Right forelimb (tissue), 1 donor: ENCODE measurements at places on chromosomes 1 and 21.

DNA sequence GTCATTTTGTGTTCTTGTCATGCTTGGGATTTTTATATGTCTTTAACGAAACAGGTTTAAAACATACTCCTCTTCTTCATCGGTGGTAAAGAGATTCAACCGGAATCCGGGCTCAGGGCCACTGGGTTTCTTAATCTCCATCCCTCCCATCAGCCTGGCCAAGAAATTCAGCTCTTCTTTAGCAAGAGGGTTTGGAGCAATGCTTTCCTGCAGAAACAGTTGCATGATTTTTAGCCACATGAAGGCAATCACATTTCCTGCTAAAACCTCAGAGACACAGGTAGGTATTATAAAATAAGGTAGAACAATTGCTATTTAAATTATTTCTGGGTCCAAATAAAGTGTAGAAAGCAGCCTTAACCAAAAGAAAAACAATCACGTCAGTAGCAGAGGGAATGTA, 22.7 kb upstream of the LSM10 start:
- DNase-seq: no peak

DNA sequence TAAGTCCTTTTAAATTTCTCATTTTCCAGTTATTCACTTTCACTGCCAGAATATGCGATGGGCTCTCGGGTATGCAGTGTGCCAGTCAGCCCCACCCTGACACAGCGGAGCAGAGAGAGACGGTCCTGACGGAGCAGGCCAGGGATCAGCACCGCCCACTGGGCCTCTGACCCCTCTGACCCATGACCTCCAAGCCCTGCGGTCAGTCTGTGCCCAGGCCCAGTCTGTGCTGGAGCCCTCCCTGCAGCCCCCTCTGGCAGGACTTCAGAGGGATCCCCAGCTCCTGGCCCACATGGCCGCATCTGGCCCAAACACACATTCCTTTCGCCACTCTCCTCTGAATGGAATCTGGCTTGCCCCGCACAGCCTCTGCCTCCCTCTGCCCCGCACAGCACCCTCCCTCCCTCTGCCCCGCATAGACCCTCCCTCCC, 43.4 kb upstream of the COL6A2 start:
- DNase-seq: no peak

- DNase-seq: no peak
Measured at GRCh38 chr1:229068270-229068987, 202.5 kb upstream of the RAB4A start.

GRCh38 chr1:25844536-25845337, 14.5 kb downstream of the AUNIP start:
- DNase-seq: no peak

- DNase-seq: no peak
Measured at GRCh38 chr1:21618561-21619374, 50.4 kb downstream of the RAP1GAP start.

DNA sequence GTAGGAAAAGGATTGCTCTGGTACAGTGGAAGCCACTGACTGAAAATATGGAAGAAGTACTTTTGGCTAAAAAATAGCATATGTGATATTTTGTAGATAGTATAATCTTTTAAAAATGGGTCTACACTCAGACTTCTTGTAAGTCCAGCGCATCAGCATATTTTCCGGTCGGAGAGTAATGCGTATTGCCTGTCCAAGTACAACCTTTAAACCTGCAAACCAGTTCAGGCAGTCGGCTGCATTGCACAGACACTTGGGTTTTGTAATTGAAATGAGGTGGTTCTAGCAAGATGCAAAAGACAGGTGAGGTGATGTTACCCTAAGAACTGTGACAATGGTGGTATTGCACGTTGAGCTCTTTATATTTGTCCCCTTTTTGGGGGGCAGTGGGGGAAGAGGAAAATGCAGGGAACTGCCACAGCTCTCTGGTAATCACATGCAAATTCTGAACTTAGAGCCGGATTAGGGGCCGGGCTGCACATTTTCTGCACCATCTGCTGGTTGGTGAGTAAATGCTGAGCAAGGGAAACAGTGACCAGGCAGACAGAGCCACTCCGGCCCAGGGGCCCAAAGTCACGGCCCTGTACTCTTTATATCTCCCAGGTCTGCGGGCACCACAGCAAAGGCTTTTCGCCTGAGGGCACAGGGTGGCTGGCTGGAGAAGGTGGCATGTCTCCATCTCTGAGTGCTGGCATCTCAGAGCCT, 2.3 kb downstream of the GPR137B start:
- DNase-seq: no peak

GRCh38 chr1:117967477-117967876, 37.9 kb downstream of the WDR3 start:
- DNase-seq: no peak

DNA sequence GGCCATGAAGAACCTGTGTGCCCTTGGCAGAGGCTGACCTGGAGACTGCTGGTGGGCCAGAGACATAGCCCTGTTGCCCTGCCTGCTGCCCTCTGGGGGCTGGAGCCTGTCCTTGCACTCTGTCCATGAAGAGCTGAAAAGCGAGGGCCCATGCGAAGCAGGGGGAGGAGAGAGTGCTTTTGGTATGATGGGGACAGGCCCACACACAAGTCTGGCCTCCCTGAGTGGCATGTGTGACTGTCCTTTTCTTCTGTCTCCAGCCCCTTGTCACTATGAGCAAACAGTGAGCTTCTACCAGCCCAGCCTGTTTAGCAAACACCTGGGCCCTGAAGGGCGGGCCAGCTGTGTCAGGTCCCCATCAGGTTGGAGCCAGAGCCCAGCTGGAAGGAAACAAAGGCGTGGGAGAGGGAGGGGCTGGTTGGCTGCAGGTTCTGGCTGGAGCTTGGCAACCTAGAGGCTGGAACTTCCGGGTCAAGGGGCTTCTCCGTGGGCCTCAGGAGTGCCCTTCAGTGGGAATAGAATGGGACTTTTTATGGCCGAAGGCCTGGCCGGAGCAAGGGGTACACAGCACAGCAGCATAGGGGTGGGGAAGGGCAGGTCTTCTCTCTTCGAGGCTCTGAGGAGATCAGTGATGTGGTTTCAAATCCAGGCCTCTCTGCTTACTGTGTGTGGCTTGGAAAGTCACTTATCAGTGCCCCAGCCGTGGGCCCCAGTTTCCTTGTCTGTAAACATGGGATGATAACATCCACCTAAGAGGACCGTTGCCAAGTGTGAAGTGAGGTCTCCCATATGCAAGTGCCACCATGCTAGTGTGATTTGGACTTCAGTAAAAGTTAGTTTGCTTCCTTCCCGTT, 14.3 kb downstream of the QSOX1 start:
- no peak for DNase-seq

GRCh38 chr1:173418107-173418985, 58.8 kb upstream of the PRDX6 start:
- DNase-seq: no peak

DNA sequence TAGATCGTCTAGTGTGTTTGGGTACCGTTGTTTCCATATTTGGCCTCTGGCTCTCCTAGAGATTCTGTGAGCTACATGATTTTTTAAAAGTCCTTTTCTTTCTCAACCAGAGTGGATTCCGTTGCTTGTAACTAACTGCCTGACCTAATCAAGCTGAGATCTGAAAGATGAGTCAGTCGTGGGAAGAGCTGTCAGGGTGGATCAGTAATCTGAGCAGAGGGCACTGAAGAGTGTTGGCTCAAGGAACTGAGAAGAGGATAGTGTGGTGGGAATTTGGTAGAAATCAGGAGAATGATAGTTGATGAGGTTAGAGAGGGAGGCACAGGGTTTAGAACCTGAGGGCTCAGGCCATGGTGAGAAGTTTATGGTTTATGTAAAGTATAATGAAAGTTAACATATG, 52.2 kb downstream of the TRAF5 start:
- no peak for DNase-seq

GRCh38 chr1:185920602-185921001, 186.4 kb downstream of the HMCN1 start:
- no peak for DNase-seq

- no peak for DNase-seq
Measured at GRCh38 chr1:215631489-215631888, 64.4 kb downstream of the KCTD3 start.

- no peak for DNase-seq
Measured at GRCh38 chr1:91891969-91892368, 6.0 kb upstream of the TGFBR3 start.

DNA sequence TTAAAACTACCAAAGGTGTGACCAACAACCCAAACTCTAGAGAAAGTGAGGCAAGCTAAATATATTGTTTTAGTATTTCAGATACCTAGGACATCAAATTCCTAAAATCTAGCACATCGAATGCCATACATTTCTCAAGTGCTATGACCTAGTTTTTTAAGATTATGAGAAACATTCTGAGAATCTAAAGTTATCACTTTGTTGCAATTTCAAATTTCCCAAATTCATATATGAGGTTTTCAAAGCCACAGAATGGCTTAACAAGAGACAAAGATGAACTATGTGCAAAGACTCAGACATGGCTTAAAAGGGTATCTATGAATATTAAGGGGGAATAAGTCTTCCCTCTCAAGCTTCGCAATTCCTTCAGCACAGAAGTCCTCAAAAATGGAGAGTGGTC, 6.8 kb downstream of the SCYL3 start:
- DNase-seq: no peak

DNA sequence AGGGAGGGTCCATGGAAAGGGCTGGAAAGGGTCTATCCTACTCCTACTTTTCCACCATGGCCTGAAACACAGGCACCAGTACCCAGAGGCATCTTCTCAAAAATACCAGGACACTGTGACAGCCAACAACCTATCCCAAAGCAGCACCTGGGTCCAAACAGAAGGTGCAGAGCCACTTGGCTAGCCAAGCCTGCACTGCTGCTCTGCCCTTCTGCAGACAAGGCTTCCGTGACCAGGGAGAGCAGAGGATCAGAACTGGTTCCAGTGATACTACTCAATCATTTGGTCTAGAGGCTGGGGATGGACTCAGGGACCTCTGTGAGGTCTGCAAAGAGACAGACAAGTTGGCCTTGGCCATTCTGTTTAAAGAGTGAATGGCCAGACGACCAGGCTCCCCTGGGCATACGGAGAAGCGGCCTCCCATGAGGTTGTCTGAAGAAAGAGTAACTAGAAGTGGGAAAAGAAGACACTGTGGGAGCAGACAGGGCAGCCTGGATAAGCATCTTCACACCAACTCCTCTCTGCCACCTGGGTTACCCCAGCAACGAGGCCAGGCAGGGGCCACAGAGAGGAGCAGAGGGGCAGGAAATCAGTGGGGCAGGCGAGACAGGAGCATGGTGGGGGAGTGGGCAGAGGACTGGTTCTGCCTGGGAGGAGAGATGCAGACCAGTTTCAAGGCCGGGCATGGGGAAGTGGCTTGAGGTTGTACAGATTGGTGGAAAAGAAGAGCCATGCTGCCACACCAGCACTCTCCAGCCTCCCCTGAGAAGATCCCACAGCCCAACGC, 5.7 kb downstream of the KCNN3 start:
- DNase-seq: no peak

- DNase-seq: no peak
Measured at GRCh38 chr1:19468397-19468956, 16.9 kb downstream of the CAPZB start.

- no peak for DNase-seq
Measured at GRCh38 chr1:9805006-9805508, 18.7 kb downstream of the CLSTN1 start.

DNA sequence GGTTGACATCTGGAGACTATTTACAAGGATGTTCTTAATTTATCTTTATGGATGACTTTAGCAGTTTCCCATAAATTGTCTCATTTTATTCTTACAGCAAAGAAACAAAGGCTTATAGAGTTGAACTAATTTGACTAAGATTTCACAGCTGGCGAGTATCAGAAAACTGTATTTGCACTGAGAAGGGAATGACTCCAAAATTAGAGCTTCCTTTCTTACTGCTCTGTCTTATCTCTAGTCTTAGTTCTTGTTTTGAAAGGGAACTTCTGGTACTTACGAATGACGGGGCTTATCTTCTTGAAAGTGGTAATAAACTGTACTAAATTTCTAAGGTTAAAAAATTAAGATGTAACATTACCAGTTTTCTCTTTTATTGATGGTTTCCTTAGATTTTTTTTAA, 13.6 kb downstream of the CNST start:
- DNase-seq: no peak

DNA sequence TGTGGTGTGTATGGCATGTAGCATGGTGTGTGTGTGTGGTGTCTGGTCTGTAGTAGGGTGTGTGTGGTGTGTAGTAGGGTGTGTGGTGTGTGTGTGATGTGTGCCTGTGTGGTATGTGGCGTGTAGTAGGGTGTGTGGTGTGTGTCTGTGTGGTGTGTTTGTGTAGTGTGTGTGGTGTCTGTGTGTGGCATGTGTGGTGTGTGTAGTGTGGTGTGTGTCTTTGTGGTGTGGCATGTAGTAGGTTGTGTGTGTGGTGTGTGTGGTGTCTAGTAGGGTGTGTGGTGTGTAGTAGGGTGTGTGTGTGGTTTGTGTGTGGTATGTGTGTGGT, 85.5 kb downstream of the SYT2 start:
- no peak for DNase-seq

- no peak for DNase-seq
Measured at GRCh38 chr1:110089561-110090275, 19.2 kb upstream of the ALX3 start.

GRCh38 chr1:50667272-50667671, 244.0 kb upstream of the DMRTA2 start:
- DNase-seq: no peak

DNA sequence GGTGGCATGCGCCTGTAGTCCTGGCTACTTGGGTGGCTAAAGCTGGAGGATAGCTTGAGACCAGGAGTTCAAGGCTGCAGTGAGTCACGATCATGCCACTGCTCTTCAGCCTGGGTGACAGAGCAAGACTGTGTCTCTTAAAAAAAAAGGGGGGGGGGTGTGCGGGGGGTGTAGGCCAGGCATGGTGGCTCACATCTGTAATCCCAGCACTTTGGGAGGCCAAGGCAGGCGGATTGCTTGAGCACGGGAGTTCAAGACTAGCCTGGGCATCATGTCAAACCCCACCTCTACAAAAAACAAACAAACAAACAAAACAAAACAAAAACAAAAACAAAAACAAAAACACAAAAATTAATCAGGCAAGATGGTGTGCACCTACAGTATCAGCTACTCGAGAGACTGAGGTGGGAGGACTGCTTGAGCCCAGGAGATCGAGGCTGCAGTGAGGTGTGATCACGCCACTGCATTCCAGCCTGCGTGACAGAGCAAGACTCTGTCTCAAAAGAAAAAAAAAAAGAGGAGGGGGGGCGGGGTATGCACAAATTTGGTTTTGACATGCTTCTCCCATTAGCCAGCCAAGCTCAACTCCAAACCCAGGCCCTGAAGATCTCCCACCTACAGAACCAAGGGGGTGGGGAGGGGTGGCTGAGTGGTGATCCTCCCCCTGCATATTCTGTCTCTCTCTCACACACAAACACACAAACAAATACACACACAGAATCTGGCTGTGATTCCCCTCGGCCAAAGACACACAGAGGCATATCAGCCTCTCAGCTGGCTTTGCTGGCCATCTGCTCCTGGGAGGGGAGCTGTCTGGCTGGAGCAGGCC, 3.1 kb downstream of the PTAFR start:
- DNase-seq: no peak

- no peak for DNase-seq
Measured at GRCh38 chr1:17156108-17156507, 36.9 kb upstream of the PADI2 start.
